ENCODE measurements at places on chromosomes 7 and 10. TPM values are rescaled to one million over a fixed set of nuclear protein-coding genes. Genes with fewer than 3 reads are reported as not detected.

The BUD23 gene
- polyA plus RNA-seq = 156 TPM

The ACSM6 gene
- polyA plus RNA-seq = not detected

DNA sequence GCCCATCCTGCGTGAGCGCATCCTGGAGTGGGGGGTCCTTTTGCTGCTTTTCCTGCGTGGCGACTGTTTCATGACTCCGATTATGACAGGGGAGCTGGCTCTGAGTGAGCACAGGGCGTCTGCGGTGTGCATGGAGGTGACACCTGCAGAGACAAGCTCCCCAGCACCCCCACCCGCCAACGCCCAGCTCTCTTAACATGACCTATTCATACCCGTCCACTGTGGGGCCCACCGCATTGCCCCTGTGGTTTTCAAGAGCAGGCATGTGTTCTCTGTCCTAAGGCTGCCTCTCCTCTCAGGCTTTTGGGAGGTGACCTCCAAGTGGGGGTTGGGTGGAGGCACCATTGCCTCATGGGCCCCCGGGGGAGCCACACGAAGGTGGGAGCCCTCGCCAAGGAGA lies 500.7 kb downstream of the TCERG1L start:
- DNase-seq = no peak

DNA sequence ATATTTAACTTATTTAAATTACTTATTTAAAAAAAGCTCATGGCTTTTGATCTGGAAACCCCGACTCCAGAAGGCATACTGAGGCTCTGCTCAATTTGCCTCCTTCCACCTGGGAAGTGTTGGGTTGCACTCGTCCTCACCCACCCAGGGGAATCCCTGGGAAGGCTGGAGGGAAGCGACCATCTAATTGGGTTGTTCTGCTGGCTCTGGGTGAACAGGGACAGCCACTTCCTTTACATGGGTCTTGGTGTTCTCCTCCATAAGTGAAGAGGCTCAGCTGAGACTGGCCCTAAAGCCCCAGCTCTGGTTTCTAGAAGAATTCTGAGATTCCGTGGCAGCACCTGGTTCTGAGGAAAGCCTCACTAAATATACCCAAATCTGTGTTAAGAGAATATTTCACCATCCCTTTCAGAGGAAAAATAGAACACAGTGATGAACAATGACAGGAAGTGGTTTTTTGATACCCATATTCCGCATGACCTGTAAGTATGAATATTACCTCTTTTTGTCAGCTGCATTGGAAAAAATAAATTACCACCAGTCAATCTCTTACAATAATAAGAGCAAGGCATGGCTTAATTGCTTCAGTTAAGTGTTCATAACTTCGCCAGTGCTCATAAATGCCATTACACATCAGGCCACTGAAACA lies 131.1 kb upstream of the SHH start:
- DNase-seq = no peak

The NPFFR1 gene
- not detected for polyA plus RNA-seq

DNA sequence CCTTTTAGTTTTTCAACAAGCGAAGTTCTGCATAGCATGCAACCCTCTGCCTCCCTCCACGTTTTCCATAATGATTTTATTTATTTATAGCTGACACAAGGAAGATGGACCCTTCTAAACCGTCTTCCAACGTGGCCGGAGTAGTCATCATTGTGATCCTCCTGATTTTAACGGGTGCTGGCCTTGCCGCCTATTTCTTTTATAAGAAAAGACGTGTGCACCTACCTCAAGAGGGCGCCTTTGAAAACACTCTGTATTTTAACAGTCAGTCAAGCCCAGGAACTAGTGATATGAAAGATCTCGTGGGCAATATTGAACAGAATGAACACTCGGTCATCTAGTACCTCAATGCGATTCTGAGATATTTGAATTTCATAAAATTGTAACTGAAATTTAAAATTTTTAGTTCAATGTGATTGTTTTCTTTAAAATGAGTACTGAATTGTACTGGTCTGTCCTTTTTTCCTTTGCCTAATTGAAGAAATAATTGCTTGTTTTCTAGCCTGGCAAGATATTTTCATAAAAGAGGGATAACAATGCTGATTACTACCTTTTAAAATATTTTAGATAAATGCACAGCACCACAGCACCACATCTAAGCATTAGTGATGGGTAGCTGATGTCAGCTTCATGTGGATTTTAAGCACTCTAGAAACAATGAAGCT lies 41.5 kb upstream of the SLC39A12 start:
- no peak for DNase-seq

- no peak for DNase-seq
Measured at GRCh38 chr7:31126976-31127375, 74.9 kb downstream of the ADCYAP1R1 start.

GRCh38 chr10:969473-970150 lies 18.6 kb upstream of the GTPBP4 start:
- DNase-seq = no peak

The ZNF853 gene
- polyA plus RNA-seq = 2.9 TPM

The HMX2 gene
- 0.14 TPM for polyA plus RNA-seq

DNA sequence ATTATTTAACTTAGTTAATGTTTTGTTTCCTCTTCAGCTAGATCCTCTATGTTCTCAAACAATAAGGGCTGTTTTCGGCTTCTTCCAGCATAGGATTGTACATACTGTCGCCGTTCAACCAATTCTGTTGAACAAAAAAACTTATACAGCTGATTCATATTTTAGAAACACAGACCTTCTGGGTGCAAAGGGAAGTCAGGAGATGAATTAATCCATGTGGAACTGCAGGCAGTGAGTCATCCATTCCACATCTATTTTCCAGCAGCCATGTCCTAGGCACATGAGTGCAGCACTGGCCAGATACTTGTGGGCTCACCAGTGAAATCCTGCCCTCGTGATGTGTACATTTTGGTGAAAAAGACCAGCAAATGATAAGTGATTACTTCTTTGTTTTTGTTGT lies 163.2 kb downstream of the JAZF1 start:
- DNase-seq = no peak

The AKR1C8 gene
- polyA plus RNA-seq = not detected

GRCh38 chr7:78496096-78496630 lies 697.6 kb downstream of the PHTF2 start:
- DNase-seq = no peak

GRCh38 chr7:18471476-18472160 lies 23.9 kb upstream of the HDAC9 start:
- no peak for DNase-seq

The LLCFC1 gene
- polyA plus RNA-seq = not detected

- no peak for DNase-seq
Measured at GRCh38 chr7:120814253-120814939, 43.5 kb downstream of the TSPAN12 start.

DNA sequence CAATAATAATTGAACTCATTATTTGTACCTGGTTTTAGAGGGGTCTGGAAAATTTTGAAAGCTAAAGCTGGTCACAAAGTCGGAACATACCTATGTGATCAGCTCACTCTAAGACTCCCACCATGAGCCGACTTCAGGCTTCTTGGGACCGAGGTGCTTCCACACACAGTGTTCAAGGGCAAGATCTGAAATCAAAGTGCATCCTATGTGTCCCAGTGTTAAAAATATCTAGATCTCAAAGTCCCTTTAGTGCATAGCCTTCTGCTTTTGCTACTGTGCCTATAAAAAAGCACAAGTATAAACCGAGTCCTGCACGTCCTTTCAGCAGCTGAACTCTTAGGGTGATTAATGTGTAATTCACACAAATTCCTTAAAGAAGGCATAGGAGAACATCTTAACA lies 43.5 kb upstream of the FXYD4 start:
- no peak for DNase-seq

DNA sequence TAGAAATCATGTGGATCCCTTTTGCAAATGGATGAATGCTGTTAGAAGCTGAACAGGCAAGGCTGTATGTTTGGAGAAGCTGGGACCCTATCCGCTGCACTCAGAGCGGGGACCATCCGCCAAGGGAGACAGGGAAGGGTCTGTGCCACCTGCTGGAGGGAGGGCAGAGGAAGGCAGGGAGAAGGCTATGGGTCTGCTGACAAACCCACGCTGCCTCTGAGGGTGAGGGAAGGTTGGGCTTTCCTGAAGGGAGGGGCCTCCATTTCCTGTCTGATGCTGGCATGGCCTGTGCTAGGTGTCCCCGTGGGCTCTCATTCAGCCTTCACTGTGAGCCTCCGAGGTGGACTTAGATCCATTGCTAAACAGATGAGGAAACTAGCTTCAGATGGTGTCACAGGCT lies 5.3 kb upstream of the CRHR2 start:
- DNase-seq = no peak

DNA sequence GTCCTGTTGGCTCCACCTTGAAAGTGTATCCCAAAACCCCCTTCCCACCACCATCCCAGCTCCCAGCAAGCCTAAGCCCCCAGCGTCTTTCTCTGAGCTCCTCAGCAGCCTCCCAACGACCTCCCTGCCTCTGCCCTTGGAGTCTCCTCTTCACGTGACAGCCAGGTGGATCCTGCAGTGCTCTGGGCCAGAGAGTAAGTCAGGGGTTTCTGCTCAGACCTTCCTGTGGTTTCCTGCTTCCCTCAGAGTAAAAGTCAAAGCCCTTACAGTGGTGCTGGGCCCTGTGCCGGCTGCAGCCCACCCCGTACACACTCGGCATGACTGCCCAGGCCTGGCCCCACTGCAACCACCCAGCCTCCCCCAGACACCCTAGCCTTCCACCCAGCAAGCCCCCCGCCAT lies 51.9 kb downstream of the OAT start:
- DNase-seq = no peak

The TAS2R3 gene
- not detected for polyA plus RNA-seq

- DNase-seq = no peak
Measured at GRCh38 chr7:102287111-102287980, 678 bp downstream of the SH2B2 start.

GRCh38 chr7:20307119-20307518 lies 23.6 kb upstream of the ITGB8 start:
- DNase-seq = no peak

The BRI3 gene
- polyA plus RNA-seq = 20.3 TPM

DNA sequence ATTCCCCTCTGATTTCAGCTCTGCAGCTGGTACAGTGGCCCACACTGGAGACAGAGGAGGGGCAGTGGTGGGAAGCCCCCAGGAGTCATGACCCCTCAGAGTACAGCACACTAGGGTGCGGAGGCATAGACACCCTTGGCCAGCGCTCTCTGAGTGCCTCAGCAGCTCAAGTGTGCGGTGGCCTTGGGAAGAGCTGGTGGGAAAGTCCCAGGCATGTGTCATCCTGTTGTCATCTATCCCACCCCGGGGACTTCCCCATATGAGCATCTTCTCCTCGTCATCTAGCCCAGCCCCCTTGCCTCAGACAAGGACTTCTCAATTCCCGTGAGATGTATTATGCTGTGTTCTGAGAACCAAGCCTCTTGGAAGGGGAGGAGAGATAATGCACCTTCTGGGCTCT lies 15.6 kb upstream of the PPIF start:
- DNase-seq = peak; percentile 82

DNA sequence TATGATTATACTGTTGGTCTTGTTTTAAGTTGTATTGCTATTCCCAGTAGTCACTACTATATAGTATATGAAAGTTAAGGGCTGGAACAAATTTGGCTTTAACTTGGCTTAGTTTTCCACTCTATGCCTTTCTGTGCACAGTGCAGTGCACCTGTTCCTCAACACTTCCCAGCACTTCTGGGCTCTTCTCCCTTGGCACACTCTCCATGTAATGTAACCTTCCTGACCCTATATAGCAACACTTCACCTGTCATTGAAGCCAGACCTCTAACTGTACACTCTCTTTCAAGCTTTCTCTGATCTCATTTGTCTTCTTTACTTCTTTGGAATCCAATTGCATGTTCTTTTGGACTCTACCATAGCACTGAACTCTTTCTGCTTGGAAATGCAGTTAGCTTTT lies 83.9 kb upstream of the SMIM30 start:
- DNase-seq = no peak

DNA sequence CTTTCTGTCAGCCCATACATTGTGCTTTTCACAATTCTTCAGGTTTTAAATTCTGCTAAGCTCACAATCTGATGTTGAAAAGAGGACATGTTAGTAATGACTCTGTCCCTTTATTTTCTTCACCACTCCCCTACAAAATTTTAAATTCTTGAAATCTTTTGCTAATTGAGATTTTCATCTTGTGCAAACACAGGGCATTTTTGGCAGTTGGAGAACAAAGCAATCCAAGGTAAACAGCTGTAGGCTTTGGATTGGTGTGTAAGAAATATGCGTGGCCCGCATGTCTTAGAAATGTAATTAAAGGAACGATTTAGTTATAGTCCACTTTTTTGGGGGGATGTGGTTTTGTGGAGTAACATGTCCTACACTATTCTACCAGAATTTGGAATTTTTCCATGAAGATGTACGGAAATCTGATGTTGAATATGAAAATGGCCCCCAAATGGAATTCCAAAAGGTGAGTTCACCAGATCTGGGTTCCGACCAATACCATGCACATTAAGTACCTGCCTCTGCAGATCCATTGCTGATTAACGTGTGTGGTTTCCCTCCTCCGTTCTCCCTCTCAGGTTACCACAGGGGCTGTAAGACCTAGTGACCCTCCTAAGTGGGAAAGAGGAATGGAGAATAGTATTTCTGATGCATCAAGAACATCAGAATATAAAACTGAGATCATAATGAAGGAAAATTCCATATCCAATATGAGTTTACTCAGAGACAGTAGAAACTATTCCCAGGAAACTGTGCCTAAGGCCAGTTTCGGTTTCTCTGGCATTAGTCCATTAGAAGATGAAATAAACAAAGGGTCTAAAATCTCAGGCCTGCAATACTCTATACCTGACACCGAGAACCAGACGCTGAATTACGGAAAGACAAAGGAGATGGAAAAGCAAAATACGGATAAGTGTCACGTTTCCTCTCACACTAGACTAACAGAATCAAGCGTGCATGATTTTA lies 181.1 kb downstream of the ARHGAP21 start:
- no peak for DNase-seq

DNA sequence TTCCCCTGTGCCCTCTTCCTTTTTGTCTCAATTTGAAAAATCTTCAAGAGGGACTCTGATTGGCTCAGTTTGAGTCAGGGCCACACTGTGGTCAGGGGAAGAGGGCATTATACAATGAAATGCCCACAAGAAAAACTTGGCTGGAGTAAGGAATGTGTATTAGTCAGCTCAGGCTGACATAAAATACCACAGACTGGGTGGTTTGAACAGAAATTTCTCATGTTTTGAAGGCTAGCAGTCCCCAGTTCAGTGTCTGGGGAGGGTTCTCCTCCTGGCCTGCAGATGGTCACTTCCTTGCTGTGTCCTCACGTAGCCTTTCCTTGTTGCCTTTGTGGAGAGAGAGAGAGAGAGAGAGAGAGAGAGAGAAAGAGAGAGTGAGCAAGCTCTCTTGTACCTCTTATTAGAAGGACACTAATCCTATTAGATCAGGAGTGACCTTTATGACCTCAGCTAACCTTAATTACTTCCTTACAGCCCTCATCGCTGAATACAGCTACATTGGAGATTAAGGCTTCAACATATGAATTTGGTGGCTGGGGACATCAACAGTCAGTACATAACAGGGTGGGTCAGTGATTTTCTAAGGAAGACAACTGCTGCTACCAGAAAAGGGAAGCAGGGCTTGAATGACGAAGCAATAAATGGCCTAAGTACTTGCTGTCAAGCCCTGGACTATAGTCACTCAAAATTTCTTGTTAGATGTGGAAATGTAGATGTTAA lies 25.8 kb upstream of the FAM13C start:
- no peak for DNase-seq
